ENCODE measurements at places on chromosomes 4 and X. TPM values are rescaled to one million over a fixed set of nuclear protein-coding genes. Genes with fewer than 3 reads are reported as not detected.

The GAGE12H gene
- not detected for polyA plus RNA-seq

The RAPGEF2 gene
- polyA plus RNA-seq = 43.4 TPM

The HDAC6 gene
- polyA plus RNA-seq = 133 TPM

The CXCL10 gene
- polyA plus RNA-seq = 3.9 TPM

The TMPRSS11B gene
- 0.03 TPM for polyA plus RNA-seq

The STPG2 gene
- 0.36 TPM for polyA plus RNA-seq

The SLC10A6 gene
- 0.16 TPM for polyA plus RNA-seq

The AFF2 gene
- 1.6 TPM for polyA plus RNA-seq

GRCh38 chrX:39492497-39493162, 605.1 kb downstream of the BCOR start:
- peak overlapping the region; percentile 62 for H3K27ac ChIP-seq
- peak; percentile 62 for DNase-seq
- no peak overlapping the region for H3K4me3 ChIP-seq
- H3K36me3 ChIP-seq = no peaks in the 10 kb centered on the region
- H3K27me3 ChIP-seq = no peaks in the 10 kb centered on the region

GRCh38 chrX:44908153-44908552, 35.2 kb downstream of the KDM6A start:
- no peak overlapping the region for H3K4me3 ChIP-seq
- H3K27me3 ChIP-seq = no peaks in the 10 kb centered on the region
- DNase-seq = no peak
- no peaks in the 10 kb centered on the region for H3K4me1 ChIP-seq

DNA sequence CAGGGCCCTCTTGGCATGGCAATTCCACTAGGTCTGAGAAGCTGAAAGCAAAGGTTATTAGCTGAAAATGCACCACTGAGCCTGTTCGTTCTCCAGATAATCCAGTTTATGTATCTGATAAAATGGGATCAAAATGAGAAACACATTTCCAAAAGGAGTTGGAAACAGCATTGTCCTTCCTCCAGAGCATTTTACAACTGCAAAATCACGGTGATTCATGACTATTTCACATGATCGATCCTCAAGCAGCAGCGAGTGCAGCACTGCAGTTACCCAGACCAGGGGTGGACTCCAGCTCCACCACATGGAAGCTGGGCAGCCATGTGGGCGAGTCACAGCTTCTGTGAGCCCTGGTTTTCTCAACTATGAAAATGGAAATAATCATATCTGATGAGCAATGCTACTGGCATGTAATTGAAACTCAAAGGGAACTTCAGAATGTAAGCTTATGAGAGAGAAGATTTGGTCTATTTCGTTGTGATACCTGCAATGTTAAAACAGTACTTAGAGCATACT, 78.7 kb upstream of the MSX1 start:
- H3K4me3 ChIP-seq = no peak overlapping the region
- DNase-seq = no peak
- H3K27me3 ChIP-seq = no peaks in the 10 kb centered on the region
- H3K27ac ChIP-seq = no peak overlapping the region
- H3K4me1 ChIP-seq = no peaks in the 10 kb centered on the region

DNA sequence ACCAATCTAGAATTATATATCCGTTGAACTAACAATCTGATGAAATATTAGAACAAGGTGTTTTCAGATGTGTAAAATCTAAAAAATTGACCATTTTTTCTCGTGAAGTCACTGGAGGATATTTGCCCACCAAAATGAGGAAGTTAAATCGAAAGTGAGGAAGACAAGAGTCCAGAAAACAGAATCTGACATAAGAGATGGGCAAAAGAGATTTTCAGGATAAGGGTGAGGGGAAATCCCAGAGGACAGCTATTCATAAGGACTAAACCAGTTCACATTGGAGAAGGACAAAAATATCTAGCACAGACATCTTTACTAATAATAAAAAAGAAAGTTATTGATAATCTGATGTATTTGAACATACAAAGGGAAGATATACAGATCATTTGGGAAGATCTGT, 18.7 kb upstream of the ALG13 start:
- H3K27me3 ChIP-seq = no peaks in the 10 kb centered on the region
- no peak for DNase-seq
- H3K4me1 ChIP-seq = no peaks in the 10 kb centered on the region
- H3K4me3 ChIP-seq = no peak overlapping the region
- no peaks in the 10 kb centered on the region for H3K36me3 ChIP-seq

DNA sequence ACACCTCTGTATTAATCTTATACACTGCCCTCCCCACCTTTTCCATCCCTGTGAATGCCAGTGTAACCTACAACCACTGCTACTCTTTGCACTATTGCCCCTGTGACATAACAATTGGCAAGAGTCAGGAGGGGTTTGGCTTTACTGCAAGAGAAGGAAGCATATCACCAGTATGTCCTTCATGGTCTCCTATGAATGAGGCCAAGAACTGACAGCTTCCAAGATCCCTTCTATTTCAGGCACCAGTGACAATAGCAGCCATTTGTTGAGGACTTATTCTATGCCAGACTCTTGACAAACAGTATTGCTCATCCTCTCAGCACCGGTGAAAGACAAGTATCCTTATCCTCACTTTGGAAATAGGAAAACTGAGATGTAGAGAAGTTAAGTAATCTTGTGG, 363.9 kb downstream of the MID1IP1 start:
- H3K27ac ChIP-seq = no peak overlapping the region
- H3K4me3 ChIP-seq = no peak overlapping the region
- H3K36me3 ChIP-seq = no peaks in the 10 kb centered on the region

DNA sequence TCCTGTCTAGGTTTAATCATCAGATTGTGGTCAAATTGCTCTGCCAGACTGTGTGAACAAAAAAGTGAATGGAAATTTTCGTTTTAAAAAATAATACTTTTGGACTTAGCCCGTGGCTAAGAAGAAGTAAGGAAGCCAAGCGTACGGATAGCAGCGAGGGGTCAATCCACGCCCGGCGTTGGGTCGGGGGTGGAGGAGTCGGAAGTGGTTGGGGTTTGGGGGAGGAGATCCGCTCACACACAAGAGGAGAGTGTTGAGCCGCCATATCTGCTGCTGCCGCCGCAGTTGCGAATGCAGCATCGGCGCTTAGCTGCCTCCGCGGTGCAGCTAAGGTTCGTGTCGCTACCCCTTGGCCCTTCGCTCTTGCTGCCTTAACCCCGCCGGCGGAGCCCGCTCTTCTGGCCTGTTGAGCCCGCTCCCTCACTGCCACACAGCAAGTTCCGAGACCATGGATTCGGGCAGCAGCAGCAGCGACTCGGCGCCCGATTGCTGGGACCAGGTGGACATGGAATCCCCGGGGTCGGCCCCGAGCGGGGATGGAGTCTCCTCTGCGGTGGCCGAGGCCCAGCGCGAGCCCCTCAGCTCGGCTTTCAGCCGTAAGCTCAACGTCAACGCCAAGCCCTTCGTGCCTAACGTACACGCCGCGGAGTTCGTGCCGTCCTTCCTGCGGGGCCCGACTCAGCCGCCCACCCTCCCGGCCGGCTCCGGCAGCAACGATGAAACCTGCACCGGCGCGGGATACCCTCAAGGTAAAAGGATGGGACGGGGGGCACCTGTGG, at the start of gene GSPT2:
Gene GSPT2, plus strand, starts transcription at position 264 of the 779 bp plus-strand sequence. Its CDS starts 185 bp downstream, at position 449.
- H3K27me3 ChIP-seq = peaks cover 3% of the 10 kb centered on the region
- peak; percentile 35 for DNase-seq
- no peaks in the 10 kb centered on the region for H3K4me1 ChIP-seq
- peak within 1 kb of the TSS; percentile 51 for H3K27ac ChIP-seq
- peaks cover 2% of the 10 kb centered on the region for H3K36me3 ChIP-seq

DNA sequence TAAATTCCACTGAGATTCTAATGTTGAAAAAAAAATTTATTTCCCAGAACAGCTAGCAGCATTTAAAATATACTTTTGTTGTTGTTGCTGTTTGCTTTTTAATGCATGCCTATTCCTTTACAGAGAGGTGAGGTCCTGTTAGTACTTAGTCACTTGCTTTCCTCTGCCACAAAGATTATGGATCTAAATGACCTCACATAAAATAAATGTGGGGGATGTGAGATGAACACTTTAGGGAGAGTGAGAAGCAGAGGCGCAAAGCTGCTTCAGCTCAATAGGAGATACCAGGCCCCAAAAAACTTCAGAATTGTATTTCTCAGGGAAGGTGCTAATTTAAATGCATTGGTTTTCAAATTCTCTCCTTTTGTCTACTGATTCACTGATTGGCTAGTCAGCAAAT, 4.0 kb downstream of the LDB2 start:
- H3K4me3 ChIP-seq = no peak overlapping the region
- no peaks in the 10 kb centered on the region for H3K27me3 ChIP-seq
- H3K4me1 ChIP-seq = no peaks in the 10 kb centered on the region
- no peak overlapping the region for H3K27ac ChIP-seq

DNA sequence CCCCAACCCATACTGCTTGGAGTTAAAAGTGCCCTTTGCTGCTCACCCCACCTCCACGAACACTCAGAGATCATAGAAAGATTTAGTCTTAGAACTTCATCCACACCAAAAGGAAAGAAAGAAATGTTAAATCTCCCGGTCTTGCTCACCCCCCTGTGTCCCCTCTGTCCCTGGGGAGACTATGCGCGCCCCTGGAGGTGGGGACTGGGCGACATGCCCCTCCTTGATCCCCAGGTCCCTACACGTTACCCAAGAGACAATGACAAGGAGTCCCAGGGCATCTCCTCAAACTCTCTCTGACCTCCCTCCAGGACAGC, 620 bp downstream of the ITM2A start:
- H3K36me3 ChIP-seq = no peaks in the 10 kb centered on the region
- no peak for DNase-seq
- peak overlapping the region; percentile 39 for H3K4me3 ChIP-seq
- no peaks in the 10 kb centered on the region for H3K27me3 ChIP-seq
- H3K4me1 ChIP-seq = no peaks in the 10 kb centered on the region
- no peak overlapping the region for H3K27ac ChIP-seq

- H3K4me3 ChIP-seq = no peak overlapping the region
- no peaks in the 10 kb centered on the region for H3K36me3 ChIP-seq
- H3K4me1 ChIP-seq = no peaks in the 10 kb centered on the region
- H3K27me3 ChIP-seq = no peaks in the 10 kb centered on the region
Observed at GRCh38 chrX:109918753-109919152, 84.2 kb upstream of the TMEM164 start.

GRCh38 chrX:56802921-56803849, 74.1 kb downstream of the NBDY start:
- no peaks in the 10 kb centered on the region for H3K36me3 ChIP-seq
- no peak overlapping the region for H3K27ac ChIP-seq
- H3K4me1 ChIP-seq = no peaks in the 10 kb centered on the region
- DNase-seq = peak; percentile 77
- H3K4me3 ChIP-seq = no peak overlapping the region
- no peaks in the 10 kb centered on the region for H3K27me3 ChIP-seq

DNA sequence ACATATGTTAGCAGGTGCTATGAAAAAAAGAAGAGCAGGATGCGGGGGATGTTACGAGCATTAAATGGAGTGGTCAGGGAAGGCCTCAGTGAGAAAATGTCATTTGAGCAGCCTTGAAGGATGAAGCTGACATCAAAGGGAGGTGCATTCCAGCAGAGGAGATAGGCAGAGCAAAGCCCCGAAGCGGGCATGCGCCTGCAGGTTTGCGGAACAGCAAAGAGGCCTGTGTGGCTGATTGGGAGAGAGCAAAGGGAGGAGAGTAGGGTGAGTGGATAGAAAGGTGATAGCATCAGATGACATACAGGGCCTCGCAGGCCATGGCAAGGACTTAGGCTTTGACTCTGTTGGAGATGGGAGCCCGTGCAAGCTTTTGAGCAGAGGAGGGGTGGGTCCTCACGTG, 95.4 kb upstream of the GPR50 start:
- H3K27me3 ChIP-seq = peaks cover 7% of the 10 kb centered on the region
- no peak overlapping the region for H3K4me3 ChIP-seq
- no peak overlapping the region for H3K27ac ChIP-seq
- no peaks in the 10 kb centered on the region for H3K36me3 ChIP-seq
- no peaks in the 10 kb centered on the region for H3K4me1 ChIP-seq

- H3K4me3 ChIP-seq = peak within 1 kb of the TSS; percentile 70
- H3K27me3 ChIP-seq = no peaks in the 10 kb centered on the region
Observed at GRCh38 chrX:48957477-48957826, at the start of gene OTUD5. Gene OTUD5 (minus strand): TSS chrX:48957607. CDS start chrX:48957570, 37 bp downstream.

GRCh38 chr4:118389721-118390120, 36.9 kb upstream of the PRSS12 start:
- DNase-seq = no peak
- H3K4me1 ChIP-seq = no peaks in the 10 kb centered on the region
- no peak overlapping the region for H3K27ac ChIP-seq
- no peak overlapping the region for H3K4me3 ChIP-seq
- H3K27me3 ChIP-seq = no peaks in the 10 kb centered on the region

- no peaks in the 10 kb centered on the region for H3K4me1 ChIP-seq
- no peak overlapping the region for H3K4me3 ChIP-seq
- H3K27ac ChIP-seq = no peak overlapping the region
- DNase-seq = no peak
- H3K27me3 ChIP-seq = no peaks in the 10 kb centered on the region
- no peaks in the 10 kb centered on the region for H3K36me3 ChIP-seq
Observed at GRCh38 chr4:124633285-124633941, 79.1 kb downstream of the ANKRD50 start.

- no peaks in the 10 kb centered on the region for H3K36me3 ChIP-seq
- no peaks in the 10 kb centered on the region for H3K27me3 ChIP-seq
- H3K4me1 ChIP-seq = no peaks in the 10 kb centered on the region
- no peak for DNase-seq
- no peak overlapping the region for H3K4me3 ChIP-seq
Observed at GRCh38 chr4:137206781-137207180, 325.5 kb downstream of the PCDH18 start.

GRCh38 chrX:23434356-23434884, 99.8 kb downstream of the PTCHD1 start:
- H3K4me3 ChIP-seq = no peak overlapping the region
- no peak overlapping the region for H3K27ac ChIP-seq
- H3K4me1 ChIP-seq = no peaks in the 10 kb centered on the region
- no peaks in the 10 kb centered on the region for H3K36me3 ChIP-seq
- H3K27me3 ChIP-seq = no peaks in the 10 kb centered on the region
- peak; percentile 19 for DNase-seq
